Kidney (tissue), 22 donors: ENCODE measurements at places on chromosomes 7 and 10. TPM values are rescaled to one million over a fixed set of nuclear protein-coding genes. Genes with fewer than 3 reads are reported as not detected.

Gene TAS2R4
- total RNA-seq: 2.5 TPM

- H3K4me1 ChIP-seq: peaks cover 14% of the 10 kb centered on the region
- H3K36me3 ChIP-seq: no peaks in the 10 kb centered on the region
- H3K4me3 ChIP-seq: no peak overlapping the region
- peak overlapping the region; percentile 48 for H3K27ac ChIP-seq
Measured at GRCh38 chr10:95275726-95276366, 15.0 kb downstream of the PDLIM1 start.

- no peaks in the 10 kb centered on the region for H3K27me3 ChIP-seq
- no peak for DNase-seq
- no peaks in the 10 kb centered on the region for H3K36me3 ChIP-seq
- no peaks in the 10 kb centered on the region for H3K4me1 ChIP-seq
Measured at GRCh38 chr10:127306479-127306878, 110.1 kb upstream of the INSYN2A start.

DNA sequence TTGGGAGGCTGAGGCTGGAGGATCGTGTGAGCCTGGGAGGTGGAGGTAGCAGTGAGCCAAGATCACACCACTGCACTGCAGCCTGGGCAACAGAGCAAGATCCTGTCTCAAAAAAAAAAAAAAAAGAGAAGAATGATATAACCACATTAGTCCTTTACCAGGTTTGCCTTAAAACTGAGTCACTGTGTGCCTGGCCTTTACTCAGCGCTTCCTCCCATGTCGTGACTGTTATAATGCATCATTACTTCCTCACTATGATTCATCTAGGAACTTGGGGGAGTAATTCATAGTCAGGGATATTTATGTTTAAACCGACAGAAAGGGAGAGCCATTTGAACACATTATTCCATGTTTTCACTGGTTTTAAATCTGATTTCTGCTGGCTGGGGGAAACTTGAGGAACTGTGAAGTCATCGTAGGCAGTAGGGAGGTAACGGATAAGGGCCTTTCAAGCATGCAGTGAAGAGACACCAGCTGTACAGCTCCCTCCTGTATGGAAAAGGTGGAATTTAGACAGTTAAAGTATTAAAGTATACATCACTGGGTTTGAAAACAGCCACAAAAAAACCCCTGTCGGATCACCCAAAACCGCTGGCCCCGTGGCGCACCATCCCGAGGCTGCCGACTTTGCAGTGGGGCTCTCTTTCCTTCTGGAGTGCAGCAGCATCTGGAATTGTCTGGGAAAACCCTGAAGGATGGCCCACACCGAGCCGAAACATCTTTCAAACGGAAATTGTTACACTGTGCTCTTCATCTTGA lies 119.8 kb downstream of the NKX6-2 start:
- no peak overlapping the region for H3K27ac ChIP-seq
- no peak for DNase-seq
- no peaks in the 10 kb centered on the region for H3K27me3 ChIP-seq
- H3K4me1 ChIP-seq: no peaks in the 10 kb centered on the region
- no peak overlapping the region for H3K4me3 ChIP-seq

DNA sequence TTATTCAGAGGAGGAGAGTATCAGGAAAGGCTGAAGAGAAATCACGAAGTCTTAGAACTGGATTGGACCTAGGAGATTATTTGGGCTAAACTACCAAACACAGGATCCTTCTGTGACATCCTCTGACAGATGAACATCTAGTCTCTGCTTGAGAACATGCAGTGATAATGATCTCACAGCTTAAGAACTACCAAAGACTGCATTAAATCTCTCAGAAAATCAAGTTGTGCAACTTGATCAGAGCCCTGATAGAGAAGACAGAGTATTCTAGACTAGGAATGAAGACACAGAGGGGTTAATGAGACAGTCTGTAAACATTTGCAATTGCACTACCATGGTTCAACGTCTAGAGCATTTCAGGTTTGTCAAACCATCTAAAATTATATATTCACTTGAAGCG lies 37.1 kb upstream of the AGBL3 start:
- H3K4me1 ChIP-seq: no peaks in the 10 kb centered on the region
- H3K27ac ChIP-seq: no peak overlapping the region
- no peak for DNase-seq
- no peaks in the 10 kb centered on the region for H3K36me3 ChIP-seq

Gene KLHDC10
- total RNA-seq: 38.9 TPM

- H3K36me3 ChIP-seq: no peaks in the 10 kb centered on the region
- H3K4me3 ChIP-seq: no peak overlapping the region
- no peak for DNase-seq
- H3K27me3 ChIP-seq: no peaks in the 10 kb centered on the region
- no peaks in the 10 kb centered on the region for H3K4me1 ChIP-seq
Measured at GRCh38 chr10:121231079-121231478, 367.2 kb downstream of the FGFR2 start.

DNA sequence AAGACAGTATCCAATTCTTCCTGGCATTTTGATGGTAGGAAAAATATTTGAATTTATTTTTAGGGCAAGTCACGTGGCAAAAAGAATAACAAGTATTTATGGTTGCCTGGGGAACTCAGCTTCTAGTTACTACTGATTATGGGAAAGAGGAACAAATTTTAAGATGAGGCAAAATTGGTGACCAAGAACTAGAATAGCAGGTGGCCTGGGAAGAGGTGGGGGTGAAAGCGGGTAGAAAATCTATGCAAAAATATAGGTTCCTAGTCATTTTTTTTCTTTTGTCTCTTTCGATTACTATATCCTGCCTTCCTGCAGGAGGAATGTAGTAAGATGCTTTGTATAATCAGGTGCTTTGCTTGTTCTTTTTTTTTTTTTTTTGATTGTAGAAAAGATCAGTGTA lies 27.8 kb downstream of the ENTPD1 start:
- no peaks in the 10 kb centered on the region for H3K27me3 ChIP-seq
- no peak for DNase-seq
- no peak overlapping the region for H3K27ac ChIP-seq
- H3K4me1 ChIP-seq: no peaks in the 10 kb centered on the region
- no peaks in the 10 kb centered on the region for H3K36me3 ChIP-seq

DNA sequence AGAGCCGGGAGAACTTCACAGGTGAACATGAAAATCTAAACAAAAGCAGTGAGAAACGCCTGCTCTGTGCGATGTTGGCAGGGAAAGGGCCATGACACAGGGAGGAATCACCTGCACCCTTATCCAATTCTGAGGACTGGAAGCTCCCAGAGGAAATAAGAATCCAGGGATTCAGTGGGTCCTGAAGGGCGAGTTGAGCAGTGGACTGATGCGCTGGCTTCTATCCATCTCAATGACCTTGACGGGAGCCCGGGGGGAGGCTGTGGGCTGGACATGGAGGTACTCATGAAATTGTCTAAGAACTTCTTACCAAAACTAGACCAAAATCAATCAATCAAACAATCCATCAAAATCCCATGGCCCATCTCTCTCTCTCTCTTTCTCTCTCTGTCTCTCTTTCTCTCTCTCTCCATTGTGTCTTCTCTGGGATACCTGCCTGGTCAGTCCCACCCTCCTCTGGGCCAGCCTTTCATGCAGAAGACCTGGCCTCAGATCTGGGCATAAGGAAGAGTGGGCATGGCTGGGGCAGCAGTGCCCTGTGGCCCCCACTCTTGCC lies 7.2 kb downstream of the CPXM2 start:
- no peak overlapping the region for H3K27ac ChIP-seq
- H3K36me3 ChIP-seq: no peaks in the 10 kb centered on the region
- no peaks in the 10 kb centered on the region for H3K4me1 ChIP-seq

Gene PHKG1
- total RNA-seq: 0.91 TPM

DNA sequence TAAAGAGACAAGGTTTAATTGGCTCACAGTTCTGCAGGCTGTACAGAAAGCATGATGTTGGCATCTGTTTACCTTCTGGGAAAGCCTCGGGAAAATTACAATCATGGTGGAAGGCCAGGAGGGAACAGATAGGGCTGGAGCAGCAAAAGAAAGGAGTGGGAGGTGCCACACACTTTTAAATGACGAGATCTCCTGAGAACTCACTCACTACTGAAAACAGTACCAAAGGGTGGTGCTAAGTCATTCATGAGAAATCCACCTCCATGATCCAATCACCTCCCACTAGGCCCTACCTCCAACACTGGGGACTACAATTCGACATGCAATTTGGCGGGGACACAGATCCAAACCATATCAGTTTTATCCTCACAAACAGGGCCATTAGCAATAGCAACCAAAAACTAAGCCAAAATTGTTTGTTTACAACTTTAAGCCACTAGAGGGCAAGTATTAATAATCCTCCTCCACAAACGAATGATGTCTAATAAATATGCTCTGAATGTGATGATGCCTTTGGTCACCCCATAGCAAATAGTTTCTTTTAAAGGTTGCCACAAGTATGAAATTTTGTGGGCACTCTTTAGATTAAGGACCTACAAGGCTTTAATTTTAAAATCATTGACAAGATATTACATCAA lies 129.2 kb upstream of the NRBF2 start:
- H3K27ac ChIP-seq: no peak overlapping the region
- DNase-seq: no peak
- H3K36me3 ChIP-seq: no peaks in the 10 kb centered on the region
- H3K27me3 ChIP-seq: no peaks in the 10 kb centered on the region
- H3K4me3 ChIP-seq: no peak overlapping the region
- no peaks in the 10 kb centered on the region for H3K4me1 ChIP-seq
